Stimulated activated CD4-positive, alpha-beta T cell treated with anti-CD3 and anti-CD28 coated beads, Interleukin-1b, Interleukin-23, amount 100 ng/mL, for 1 hour (primary cell): ENCODE measurements at places on chromosomes 1 and 21.
A peak's percentile ranks its signal among the peaks of the same experiment; 100 is the strongest.

- DNase-seq, result no peak
These were observed 241.9 kb downstream of the RWDD3 start for GRCh38 chr1:95475686-95476457.

GRCh38 chr1:117981455-117982192 lies 52.1 kb downstream of the WDR3 start:
- DNase-seq, result no peak

DNA sequence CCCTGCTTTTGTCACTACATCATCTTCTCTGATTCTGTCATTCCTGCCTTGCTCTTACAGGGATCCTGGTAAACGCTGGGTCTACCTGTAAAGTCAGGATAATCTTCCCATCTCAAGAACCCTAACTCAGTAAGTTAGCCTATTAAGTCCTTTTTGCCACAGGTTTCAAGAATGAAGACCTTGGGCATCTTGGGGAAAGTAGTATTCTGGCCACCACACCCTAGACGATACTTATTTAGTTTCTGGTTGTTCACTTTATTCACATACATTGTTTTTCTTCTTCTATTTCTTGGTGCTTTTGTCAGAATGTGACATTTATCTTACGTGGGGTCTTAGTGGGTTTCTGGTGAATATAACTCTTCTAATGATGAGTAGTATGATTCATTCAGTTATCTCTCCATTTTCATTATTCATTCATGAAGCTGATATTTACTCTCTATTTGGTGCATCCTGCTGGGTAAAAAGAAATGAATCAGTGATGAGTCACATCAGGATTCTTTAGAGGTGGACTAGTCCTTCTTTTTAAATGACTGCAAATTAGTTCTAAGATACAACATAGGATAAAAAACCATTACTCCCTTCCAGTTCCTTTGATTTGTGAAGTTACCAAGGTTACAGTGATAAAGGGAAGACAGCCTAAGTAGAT lies 514.4 kb upstream of the B3GALT2 start:
- DNase-seq, result no peak

GRCh38 chr1:108512239-108513043 lies 47.5 kb upstream of the EEIG2 start:
- no peak for DNase-seq

DNA sequence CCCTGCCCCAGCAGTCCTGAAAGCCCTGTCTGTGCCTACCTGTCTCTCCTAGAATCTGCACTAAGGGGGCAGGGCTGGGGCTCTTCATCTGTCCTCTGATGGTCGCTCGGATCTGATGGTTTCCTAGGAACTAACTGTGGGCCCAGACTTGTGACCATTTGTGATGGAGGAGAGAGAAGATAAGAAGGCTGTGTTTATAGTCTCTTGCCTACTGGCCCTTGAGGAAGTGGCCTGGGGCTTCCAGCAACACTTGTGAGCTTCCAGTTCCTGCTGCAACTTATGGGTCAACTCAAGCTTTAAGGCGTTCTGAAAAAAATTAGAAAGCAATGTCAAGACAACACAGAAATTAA lies 53.2 kb upstream of the SYNC start:
- DNase-seq, result no peak

- no peak for DNase-seq
These were observed 124.4 kb downstream of the SPATA46 start for GRCh38 chr1:162252214-162252613.

DNA sequence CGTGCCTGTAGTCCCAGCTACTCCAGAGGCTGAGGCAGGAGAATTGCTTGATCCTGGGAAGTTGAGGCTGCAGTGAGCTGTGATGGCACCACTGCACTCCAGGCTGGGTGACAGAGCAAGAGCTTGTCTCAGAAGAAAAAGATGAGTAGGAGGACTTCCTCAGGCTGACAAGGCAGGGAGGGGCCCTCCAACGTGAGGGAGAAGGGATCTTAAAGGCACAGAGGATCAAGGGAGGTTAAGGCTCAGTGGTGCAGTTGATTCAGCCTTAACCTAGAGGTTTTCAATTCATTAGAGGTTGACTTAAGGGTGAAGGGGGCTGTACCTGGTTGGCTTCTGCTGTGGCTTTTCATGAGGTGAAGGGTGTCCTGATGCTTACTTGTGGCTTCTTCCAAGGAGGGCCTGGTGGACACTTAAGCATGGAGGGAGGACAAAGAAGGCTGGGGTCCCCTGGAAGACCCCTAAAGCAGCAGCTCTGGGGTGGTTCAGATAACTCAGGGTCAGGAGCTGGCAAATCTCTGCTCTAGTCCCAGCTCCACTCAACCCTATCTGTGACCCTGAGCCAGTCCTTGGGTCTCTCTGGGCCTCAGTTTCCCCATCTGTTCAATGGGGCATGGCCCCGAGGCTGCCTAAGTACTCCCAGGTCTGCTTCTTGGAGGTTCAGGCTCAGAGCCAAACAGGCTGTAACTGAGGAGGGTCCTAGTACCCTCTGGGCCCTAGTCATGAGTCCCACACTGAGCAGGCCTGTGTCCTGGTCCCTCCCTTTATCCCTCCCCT lies 6.3 kb downstream of the EXTL1 start:
- no peak for DNase-seq

GRCh38 chr1:89953131-89953626 lies 41.7 kb upstream of the ZNF326 start:
- DNase-seq, result no peak

DNA sequence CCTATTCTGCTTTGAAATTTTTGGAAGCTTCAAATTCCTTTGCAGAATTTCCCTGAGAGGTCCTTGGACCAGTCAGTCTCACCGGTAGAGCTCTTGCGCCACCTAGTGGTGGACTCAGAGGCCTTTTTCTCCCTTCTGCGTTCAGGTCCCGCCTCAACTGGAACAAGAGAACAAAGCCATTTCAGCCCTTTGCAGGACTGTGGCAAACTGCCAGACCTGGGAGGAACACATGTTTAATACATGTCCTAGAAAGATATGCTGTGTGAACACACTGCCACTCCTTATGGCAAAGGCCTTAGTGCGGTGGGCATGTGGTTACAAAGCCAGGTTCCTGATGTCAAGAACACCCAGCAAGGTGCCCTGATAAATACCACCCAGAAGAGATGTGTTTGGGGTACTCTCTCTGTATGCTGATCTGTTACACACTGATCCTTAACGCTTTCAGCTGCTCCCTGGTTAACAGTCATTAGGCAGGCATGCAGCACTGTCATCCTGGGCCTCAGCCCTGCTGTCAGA lies 82.2 kb upstream of the SSX2IP start:
- peak; percentile 26 for DNase-seq

GRCh38 chr1:156912310-156912709 lies 8.1 kb upstream of the LRRC71 start:
- DNase-seq, result no peak

DNA sequence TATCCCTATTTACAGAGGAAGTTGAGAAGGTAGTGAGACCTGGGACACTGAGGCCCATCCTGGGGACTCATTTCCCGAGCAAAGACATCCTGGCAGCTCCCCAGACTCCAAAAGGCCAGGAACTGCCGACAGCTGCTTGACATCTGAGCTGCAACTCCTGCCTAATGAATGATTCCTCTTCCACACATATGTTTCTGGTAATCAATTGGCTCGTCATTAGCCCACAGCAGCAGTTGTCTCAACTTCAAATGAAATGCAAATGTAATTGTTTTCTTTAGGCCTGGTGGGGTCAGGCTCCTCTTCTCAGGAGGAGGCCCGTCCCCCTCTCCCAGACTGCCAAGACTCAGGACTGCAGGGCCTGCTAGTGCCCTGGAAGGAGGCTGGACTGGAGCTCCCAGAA lies 61.8 kb upstream of the DISP3 start:
- no peak for DNase-seq

GRCh38 chr21:33293811-33294216 lies 27.6 kb downstream of the IL10RB start:
- no peak for DNase-seq

GRCh38 chr1:162214202-162214601 lies 144.7 kb downstream of the NOS1AP start:
- no peak for DNase-seq

DNA sequence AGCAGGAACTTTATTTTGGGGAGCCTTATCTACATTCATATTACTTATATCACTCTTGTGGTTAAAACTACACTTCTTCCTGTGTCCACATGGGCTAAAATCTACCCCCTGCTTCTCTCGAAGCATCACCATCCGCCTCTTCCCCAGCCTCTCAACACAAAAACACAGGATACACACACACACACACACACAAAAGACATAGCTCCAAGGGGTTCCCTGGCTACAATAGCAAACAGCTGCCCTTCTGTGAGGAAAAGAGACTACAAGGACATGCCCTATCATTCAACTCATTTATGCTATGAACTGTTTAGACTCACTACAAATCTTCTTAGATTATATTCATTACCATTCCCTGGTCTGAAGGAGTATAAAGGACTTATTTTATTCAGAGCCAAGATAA lies 155.0 kb downstream of the PIGK start:
- DNase-seq, result no peak

DNA sequence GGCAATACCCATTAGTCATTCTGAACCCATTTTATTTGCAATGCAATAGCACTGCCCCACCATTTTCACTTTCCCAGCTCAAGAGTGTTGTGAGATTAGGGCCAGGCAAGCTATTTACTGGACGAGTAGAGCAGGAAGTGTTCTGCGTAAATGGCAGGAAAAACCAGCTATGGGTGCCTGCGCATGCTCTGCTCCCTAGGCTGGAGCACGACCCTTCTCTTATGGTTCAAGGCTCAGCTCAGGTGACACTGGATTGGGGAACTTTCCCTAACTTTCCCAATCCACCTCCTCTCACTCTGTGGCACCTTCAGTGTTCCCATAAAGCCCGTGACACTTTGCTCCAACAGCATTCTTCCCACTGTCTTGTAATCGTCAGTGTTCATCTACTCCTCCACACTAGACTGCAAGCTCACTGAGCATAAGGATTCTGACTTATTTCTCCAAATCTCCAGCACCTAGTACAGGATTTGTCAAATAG lies 3.6 kb upstream of the MAN1A2 start:
- no peak for DNase-seq

- no peak for DNase-seq
These were observed 11.2 kb downstream of the CASQ2 start for GRCh38 chr1:115757326-115757725.

DNA sequence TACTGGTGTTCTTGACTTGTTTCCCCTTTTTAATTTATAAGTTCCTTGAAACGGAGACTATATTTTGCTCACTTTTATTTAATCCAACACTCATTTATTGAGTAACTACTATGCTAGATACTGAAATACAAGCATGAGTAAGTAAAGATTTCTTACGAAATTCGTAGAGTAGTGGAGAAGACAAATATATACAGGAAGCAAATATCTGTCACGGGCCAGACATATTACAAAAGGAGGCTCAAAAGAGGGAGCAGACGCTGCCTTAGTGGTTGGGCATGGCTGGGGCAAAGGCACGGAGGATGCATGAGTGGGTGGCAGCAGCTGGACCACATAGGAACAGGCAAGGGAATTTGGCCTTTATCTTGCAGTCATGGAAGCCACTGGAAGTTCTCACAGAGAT lies 6.8 kb downstream of the NCF2 start:
- DNase-seq, result no peak

DNA sequence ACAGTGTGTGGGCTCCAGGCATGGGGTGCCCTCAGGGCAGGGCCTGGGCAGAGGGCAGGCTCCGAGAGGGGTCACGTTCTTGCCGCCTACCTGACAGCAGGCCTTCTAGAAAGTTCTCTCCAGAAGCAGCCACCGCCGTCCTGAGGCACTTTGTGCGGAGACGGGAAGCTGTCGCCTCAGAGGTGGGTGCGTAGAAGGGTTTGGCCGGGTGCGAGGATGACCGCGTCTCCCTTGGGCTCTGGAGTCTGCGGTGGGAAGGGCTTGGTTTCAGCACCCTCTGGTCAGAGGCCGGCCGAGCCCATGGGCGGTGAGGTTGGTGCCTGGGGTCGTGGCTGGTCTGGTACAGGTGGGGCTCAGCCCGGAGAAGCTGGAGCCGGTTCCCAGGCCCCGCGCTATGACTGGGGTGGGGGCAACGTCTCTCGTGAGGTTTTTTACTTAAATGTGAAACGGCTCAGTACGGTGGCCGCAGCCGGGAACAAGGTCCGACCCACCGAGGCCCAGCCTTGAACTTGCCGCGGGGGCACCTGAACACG lies 10.1 kb upstream of the TTLL10 start:
- no peak for DNase-seq

GRCh38 chr21:18058731-18059398 lies 185.8 kb upstream of the CHODL start:
- no peak for DNase-seq

DNA sequence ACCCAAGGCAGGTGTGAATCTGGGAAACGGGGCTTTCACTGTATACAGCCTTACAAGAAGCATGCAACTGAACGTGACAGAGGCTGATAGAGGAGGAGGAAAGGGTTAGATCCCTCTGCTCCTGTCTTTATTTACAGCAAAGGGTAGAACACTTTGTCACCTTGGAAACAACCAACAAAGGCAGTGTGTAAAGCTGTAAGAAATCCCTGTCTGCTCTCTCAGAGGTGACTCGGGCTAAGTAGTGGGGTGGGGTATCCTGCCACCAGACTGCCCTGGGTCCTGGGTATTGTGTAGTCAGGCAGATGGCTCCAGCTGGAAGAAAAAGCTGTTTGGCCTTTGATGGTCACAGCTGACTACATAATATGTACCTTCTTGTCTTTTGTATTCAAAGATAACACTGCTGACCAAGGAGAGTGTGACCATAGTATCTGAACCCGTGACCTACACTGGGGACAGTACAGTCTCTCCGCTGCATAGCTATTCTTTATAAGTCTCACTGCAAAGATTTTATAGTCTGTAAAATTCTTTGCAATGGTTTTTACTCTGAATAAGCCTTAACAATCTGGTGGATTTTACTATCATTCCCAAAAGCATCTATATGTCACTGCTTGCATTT lies 22.1 kb upstream of the POU2F1 start:
- no peak for DNase-seq

- no peak for DNase-seq
These were observed 11.6 kb downstream of the DNASE2B start for GRCh38 chr1:84409888-84410287.
